ENCODE measurements at places on chromosomes 12 and 14. TPM values are rescaled to one million over a fixed set of nuclear protein-coding genes. Genes with fewer than 3 reads are reported as not detected.

IRF9 gene
- 121 TPM for total RNA-seq

PDE3A gene
- total RNA-seq, result 1.0 TPM

- no peaks in the 10 kb centered on the region for H3K27me3 ChIP-seq
- no peak overlapping the region for H3K4me3 ChIP-seq
- H3K36me3 ChIP-seq, result no peaks in the 10 kb centered on the region
These were observed 80.4 kb upstream of the EEA1 start for GRCh38 chr12:93009533-93009932.

- no peaks in the 10 kb centered on the region for H3K27me3 ChIP-seq
- peaks cover 9% of the 10 kb centered on the region for H3K4me1 ChIP-seq
- no peak overlapping the region for H3K27ac ChIP-seq
- peak; percentile 39 for DNase-seq
- no peak overlapping the region for H3K4me3 ChIP-seq
- H3K36me3 ChIP-seq, result no peaks in the 10 kb centered on the region
These were observed 9.1 kb downstream of the B4GALNT3 start for GRCh38 chr12:468671-469389.

ZNF605 gene
- total RNA-seq, result 24.1 TPM

SERPINA1 gene
- 432 TPM for total RNA-seq

DNA sequence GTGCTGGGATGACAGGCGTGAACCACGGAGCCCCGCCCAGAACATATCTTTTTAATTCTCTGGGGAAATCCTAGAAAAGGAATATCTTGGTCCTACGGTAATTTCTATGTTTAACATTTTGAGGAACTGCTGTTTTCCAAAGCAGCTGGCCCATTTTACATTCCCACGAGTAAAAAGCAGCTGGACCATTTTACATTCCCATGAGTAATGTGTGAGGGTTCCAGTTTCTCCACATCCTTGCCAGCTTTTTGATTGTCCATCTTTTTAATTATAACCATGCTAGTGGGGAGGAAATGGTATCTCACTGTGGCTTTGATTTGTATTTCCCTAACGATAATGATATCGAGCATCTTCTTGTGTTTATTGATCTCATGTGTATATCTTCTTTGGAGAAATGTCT, 4.4 kb upstream of the P2RX4 start:
- H3K4me3 ChIP-seq, result no peak overlapping the region
- H3K27ac ChIP-seq, result no peak overlapping the region
- no peak for DNase-seq
- H3K27me3 ChIP-seq, result no peaks in the 10 kb centered on the region
- no peaks in the 10 kb centered on the region for H3K36me3 ChIP-seq
- H3K4me1 ChIP-seq, result no peaks in the 10 kb centered on the region

DNA sequence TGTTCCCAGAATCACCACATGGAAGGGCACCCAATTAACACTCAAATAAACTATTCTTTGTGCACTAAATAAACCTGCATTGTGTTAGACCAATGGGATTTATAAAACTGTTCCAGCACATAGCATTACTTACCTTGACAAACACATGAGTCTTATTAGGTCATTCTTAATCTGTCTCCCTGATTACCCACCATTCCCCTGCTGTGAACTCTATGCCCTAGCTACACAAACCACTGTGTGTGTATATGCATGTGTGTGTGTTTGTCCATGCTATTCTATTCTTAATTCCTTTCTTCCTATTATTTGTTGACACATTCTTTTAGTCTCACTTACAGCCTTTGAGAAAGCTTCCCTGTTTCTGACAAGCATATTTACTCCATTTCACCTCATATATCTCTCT, 303.6 kb upstream of the GARIN6 start:
- H3K36me3 ChIP-seq, result no peaks in the 10 kb centered on the region
- no peak overlapping the region for H3K27ac ChIP-seq
- DNase-seq, result no peak
- no peak overlapping the region for H3K4me3 ChIP-seq
- H3K4me1 ChIP-seq, result no peaks in the 10 kb centered on the region
- H3K27me3 ChIP-seq, result no peaks in the 10 kb centered on the region

DNA sequence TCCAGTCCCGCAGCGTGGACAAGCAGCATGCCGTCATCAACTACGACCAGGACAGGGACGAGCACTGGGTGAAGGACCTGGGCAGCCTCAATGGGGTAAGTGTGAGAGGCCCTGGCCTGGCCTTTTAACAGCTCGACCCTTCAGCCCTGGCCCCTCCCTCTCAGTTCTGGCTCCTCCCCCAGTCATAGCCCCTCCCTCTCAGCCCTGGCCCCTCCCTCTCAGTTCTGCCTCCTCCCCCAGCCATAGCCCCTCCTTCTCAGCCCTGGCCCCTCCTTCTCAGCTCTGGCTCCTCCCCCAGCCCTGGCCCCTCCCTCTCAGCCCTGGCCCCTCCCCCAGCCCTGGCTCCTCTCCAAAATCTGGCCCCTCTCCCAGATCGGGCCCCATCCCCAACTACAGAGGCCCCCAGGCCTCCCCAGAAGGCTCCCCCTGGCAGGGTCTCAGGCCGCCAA, 11.2 kb downstream of the CEP170B start:
- H3K27ac ChIP-seq, result no peak overlapping the region
- H3K4me3 ChIP-seq, result no peak overlapping the region
- DNase-seq, result no peak
- H3K27me3 ChIP-seq, result no peaks in the 10 kb centered on the region

- no peaks in the 10 kb centered on the region for H3K4me1 ChIP-seq
- H3K27me3 ChIP-seq, result no peaks in the 10 kb centered on the region
- no peak overlapping the region for H3K4me3 ChIP-seq
- DNase-seq, result no peak
- no peak overlapping the region for H3K27ac ChIP-seq
- no peaks in the 10 kb centered on the region for H3K36me3 ChIP-seq
These were observed 249.3 kb downstream of the ATP23 start for GRCh38 chr12:58190618-58191017.

DNA sequence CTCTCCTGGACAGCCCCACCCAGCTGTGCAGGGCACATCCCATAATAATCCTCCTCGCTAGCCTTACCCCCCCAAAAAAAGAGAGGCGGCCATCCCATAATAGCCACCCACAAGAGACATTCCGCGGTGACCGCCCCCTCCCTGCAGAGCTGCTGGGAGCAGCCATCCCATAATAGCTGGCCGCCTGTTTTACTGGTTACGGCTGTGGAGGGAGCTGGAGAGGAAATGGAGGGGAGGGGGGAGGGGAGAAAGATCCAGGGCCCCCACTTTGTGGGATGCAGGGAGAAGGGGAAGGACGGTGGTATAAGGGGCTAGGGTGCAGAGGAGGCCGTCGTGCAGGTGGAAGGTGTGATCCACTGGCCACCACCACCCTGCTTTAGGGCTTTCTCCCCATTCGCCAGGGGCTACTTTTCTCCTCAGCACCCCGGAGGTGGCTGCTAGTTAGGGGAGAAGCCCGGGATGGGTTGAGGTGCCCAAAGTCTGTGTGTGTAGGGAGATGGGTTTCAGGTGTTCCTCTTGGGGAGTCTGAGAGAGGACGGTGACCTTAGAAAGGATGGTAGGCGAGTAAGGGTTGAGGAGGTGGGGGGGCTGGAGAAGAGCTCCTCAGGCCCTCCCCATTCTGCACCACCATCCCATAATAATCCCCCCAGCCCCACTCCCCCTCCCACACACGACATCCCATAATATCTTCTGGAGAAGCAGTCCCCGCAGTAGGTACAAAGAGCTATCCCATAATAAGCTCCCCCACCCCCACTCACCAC, 6.0 kb upstream of the CHD4 start:
- peak overlapping the region; percentile 90 for H3K27ac ChIP-seq
- no peaks in the 10 kb centered on the region for H3K27me3 ChIP-seq
- no peaks in the 10 kb centered on the region for H3K36me3 ChIP-seq
- no peak for DNase-seq
- H3K4me1 ChIP-seq, result peaks cover 33% of the 10 kb centered on the region

GRCh38 chr12:66354291-66354690, 52.0 kb downstream of the HELB start:
- DNase-seq, result no peak
- no peaks in the 10 kb centered on the region for H3K27me3 ChIP-seq
- H3K27ac ChIP-seq, result no peak overlapping the region

- no peaks in the 10 kb centered on the region for H3K27me3 ChIP-seq
- H3K36me3 ChIP-seq, result no peaks in the 10 kb centered on the region
- H3K27ac ChIP-seq, result peak within 1 kb of the TSS; percentile 73
- no peak for DNase-seq
- no peaks in the 10 kb centered on the region for H3K4me1 ChIP-seq
- peak within 1 kb of the TSS; percentile 22 for H3K4me3 ChIP-seq
These were observed at the start of gene CD163 for GRCh38 chr12:7503686-7504415. TSS of gene CD163 (minus strand) at chr12:7503777. CDS start at chr12:7503690, 87 bp downstream.

GRCh38 chr12:118537481-118537917, 161.1 kb downstream of the SUDS3 start:
- no peak overlapping the region for H3K4me3 ChIP-seq
- no peaks in the 10 kb centered on the region for H3K4me1 ChIP-seq
- H3K27ac ChIP-seq, result no peak overlapping the region
- no peaks in the 10 kb centered on the region for H3K27me3 ChIP-seq
- H3K36me3 ChIP-seq, result no peaks in the 10 kb centered on the region

DNA sequence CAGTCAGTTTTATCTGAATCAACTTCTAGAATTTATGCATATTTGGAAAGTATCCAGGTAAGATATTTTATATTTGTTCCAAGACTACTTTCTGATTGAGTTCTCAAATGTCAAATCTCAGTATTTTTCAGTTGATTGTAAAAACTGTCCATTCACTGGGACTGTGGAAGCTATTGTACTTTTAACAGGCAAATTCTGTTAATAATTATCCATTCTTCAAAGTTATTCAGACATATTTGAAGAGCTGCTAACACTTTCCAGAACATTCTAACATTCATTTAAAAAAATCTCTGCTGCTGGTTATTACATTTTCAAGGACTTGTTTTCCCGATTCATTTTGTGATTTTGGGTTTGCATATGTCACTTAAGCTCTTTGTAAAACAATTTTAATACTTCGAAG, 59.7 kb downstream of the PIK3C2G start:
- no peaks in the 10 kb centered on the region for H3K4me1 ChIP-seq
- no peak for DNase-seq
- no peak overlapping the region for H3K27ac ChIP-seq
- no peaks in the 10 kb centered on the region for H3K36me3 ChIP-seq
- no peaks in the 10 kb centered on the region for H3K27me3 ChIP-seq

GRCh38 chr14:99679111-99679510, 5.0 kb upstream of the CYP46A1 start:
- no peaks in the 10 kb centered on the region for H3K36me3 ChIP-seq
- no peak overlapping the region for H3K4me3 ChIP-seq
- peaks cover 15% of the 10 kb centered on the region for H3K4me1 ChIP-seq
- H3K27ac ChIP-seq, result no peak overlapping the region
- no peaks in the 10 kb centered on the region for H3K27me3 ChIP-seq
- no peak for DNase-seq

- H3K4me3 ChIP-seq, result no peak overlapping the region
- peak; percentile 64 for DNase-seq
- no peaks in the 10 kb centered on the region for H3K27me3 ChIP-seq
- peak overlapping the region; percentile 88 for H3K27ac ChIP-seq
- peaks cover 34% of the 10 kb centered on the region for H3K36me3 ChIP-seq
- H3K4me1 ChIP-seq, result peaks cover 59% of the 10 kb centered on the region
These were observed 8.6 kb downstream of the INF2 start for GRCh38 chr14:104697892-104698583.

KRT82 gene
- not detected for total RNA-seq

GRCh38 chr12:21296751-21297406, 37.8 kb downstream of the SLCO1A2 start:
- H3K27me3 ChIP-seq, result no peaks in the 10 kb centered on the region
- H3K36me3 ChIP-seq, result no peaks in the 10 kb centered on the region
- peaks cover 3% of the 10 kb centered on the region for H3K4me1 ChIP-seq
- no peak for DNase-seq
- H3K4me3 ChIP-seq, result no peak overlapping the region

PLA2G1B gene
- total RNA-seq, result 73.2 TPM

- no peaks in the 10 kb centered on the region for H3K4me1 ChIP-seq
- H3K27ac ChIP-seq, result no peak overlapping the region
- DNase-seq, result no peak
- H3K4me3 ChIP-seq, result no peak overlapping the region
- H3K27me3 ChIP-seq, result no peaks in the 10 kb centered on the region
These were observed 119.1 kb upstream of the EGLN3 start for GRCh38 chr14:34069854-34070582.

RNASE1 gene
- 1,209 TPM for total RNA-seq

DNA sequence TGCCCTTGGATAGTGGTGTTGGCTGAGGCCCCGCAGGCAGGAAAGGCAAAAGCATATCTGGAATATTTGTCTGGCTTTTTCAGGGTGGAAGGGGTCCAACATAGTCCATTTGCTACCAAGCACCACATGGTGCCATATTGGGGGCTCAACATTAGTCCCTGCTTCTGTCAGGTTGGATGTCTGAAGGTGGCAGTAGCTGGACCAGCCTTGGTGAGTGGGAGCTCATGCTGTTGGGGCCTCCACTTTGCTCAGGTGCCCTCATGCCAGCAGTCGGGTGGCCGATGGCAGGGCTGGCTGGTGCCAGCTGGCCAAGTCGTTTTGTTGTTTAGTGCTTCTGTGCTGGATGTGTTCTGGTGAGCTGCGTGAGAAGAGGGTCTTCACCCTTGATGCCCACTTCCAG, 135.3 kb downstream of the PAPOLA start:
- no peak overlapping the region for H3K4me3 ChIP-seq
- no peak for DNase-seq
- H3K4me1 ChIP-seq, result no peaks in the 10 kb centered on the region
- H3K27me3 ChIP-seq, result no peaks in the 10 kb centered on the region

- H3K27me3 ChIP-seq, result no peaks in the 10 kb centered on the region
- peaks cover 100% of the 10 kb centered on the region for H3K4me1 ChIP-seq
- H3K36me3 ChIP-seq, result no peaks in the 10 kb centered on the region
- peak overlapping the region; percentile 75 for H3K27ac ChIP-seq
These were observed 7.8 kb downstream of the CTDSP2 start for GRCh38 chr12:57838594-57839302.

DNA sequence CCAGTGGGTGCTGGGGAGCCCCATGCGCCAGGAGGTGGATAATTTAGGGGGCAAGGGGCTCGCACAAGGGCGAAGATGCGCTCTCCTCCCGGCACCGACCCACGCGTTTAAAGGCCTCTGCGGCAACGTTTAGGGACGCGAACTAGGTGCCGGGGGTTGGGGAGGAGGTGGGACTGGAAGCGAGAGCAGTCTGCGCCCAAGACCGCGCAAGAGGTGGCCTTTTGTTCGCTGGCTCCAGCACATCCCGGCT, 1.3 kb downstream of the SLC38A1 start:
- peak overlapping the region; percentile 78 for H3K27ac ChIP-seq
- H3K4me3 ChIP-seq, result peak overlapping the region; percentile 56
- peaks cover 20% of the 10 kb centered on the region for H3K27me3 ChIP-seq
- peaks cover 28% of the 10 kb centered on the region for H3K4me1 ChIP-seq

DNA sequence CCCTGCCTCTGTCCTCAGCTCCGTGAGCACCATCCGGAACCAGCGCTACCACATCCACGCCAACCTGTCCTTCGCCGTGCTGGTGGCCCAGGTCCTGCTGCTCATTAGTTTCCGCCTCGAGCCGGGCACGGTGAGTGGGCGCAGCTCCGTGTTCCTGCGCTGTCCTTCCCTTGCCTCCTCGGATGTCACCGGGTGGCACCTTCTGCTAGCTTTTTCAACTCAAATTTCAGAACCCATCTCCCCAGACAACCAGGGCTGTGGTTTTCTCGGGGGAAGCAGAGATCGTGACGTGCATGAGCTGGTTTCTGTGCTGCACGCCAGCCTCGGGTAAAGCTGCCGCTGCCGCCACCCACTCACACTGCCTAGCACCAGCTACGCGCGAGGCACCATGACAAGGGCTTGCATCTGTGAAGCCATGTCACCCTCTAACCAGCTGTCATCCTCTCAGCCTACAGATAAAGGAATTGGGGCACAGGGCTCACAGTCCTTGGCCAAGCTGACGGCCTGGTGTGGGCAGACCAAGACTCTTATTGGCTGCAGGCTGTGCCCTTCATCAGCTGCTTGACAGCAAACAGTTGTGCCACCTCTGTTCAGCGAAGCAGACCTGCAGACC, 152.1 kb downstream of the ADGRD1 start:
- peak; percentile 59 for DNase-seq
- H3K27me3 ChIP-seq, result no peaks in the 10 kb centered on the region
- no peak overlapping the region for H3K27ac ChIP-seq
- H3K36me3 ChIP-seq, result peaks cover 7% of the 10 kb centered on the region
- H3K4me3 ChIP-seq, result no peak overlapping the region
